ENCODE measurements at places on chromosomes 5 and 9. TPM values are rescaled to one million over a fixed set of nuclear protein-coding genes. Genes with fewer than 3 reads are reported as not detected.

Gene STPG3
- total RNA-seq, result not detected

Gene CNTNAP3
- total RNA-seq, result 30.7 TPM

Gene EXOSC2
- 39.4 TPM for total RNA-seq

Gene OTULINL
- 14.1 TPM for total RNA-seq

Gene MAMDC2
- total RNA-seq, result 2.5 TPM

Gene PCDHGB6
- total RNA-seq, result 17.8 TPM

Gene TYRP1
- total RNA-seq, result 1.6 TPM

Gene SLCO6A1
- total RNA-seq, result not detected

Gene KIF12
- 0.92 TPM for total RNA-seq

Gene CDC23
- 35.5 TPM for total RNA-seq

Gene CARTPT
- total RNA-seq, result 2.3 TPM

Gene S1PR3
- 8.3 TPM for total RNA-seq

Gene PCDHGA9
- 14.3 TPM for total RNA-seq

Gene ARHGEF37
- 3.0 TPM for total RNA-seq

Gene DUSP1
- total RNA-seq, result 38.5 TPM

Gene ACER2
- total RNA-seq, result 7.4 TPM

Gene OR1Q1
- not detected for total RNA-seq

Gene INPP5E
- 12.7 TPM for total RNA-seq

Gene ZNF483
- total RNA-seq, result 65.7 TPM

Gene ADAMTS19
- total RNA-seq, result 15.2 TPM

Gene SLC23A1
- total RNA-seq, result 0.69 TPM

Gene PCDHA9
- total RNA-seq, result 11.3 TPM

Gene PCDHB8
- 8.1 TPM for total RNA-seq

Gene IGIP
- 16.6 TPM for total RNA-seq

Gene AGXT2
- 0.23 TPM for total RNA-seq

Gene FIBCD1
- 2.1 TPM for total RNA-seq

Gene ADRA1B
- total RNA-seq, result 6.9 TPM

Gene CEP120
- total RNA-seq, result 46.8 TPM

Gene ARAP3
- 4.8 TPM for total RNA-seq

Gene PCDHGC4
- total RNA-seq, result 91.6 TPM

Gene SVEP1
- 4.4 TPM for total RNA-seq

Gene FAM151B
- 22.6 TPM for total RNA-seq

Gene NTRK2
- total RNA-seq, result 272 TPM

Gene TMEM252
- not detected for total RNA-seq

Gene RAB3C
- 230 TPM for total RNA-seq
